Activated CD4-positive, alpha-beta T cell treated with anti-CD3 and anti-CD28 coated beads, Interleukin-2, Interleukin-4, amounts not matched to agents 100 ng/mL and 50 ng/mL, durations not matched to agents 16 hours and 8 hours (primary cell): ENCODE measurements at places on chromosomes 4 and X.

DNA sequence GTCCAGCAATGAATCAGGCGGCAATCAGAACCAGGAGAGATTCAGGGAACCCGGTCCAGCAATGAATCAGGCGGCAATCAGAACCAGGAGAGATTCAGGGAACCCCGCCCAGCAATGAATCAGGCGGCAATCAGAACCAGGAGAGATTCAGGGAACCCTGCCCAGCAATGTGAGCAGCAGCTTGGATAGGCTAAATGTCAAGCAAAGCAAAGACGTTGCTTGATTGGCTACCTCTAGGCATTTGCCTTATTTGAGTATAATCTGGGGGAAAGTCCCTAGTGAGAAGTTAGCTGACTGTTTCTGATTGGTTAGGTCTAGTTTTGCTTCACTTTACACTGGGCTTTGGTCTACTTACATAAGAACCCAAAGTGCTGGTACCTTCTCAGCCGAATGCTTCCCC lies 1212.2 kb upstream of the TENM3 start:
- no peak for DNase-seq

GRCh38 chr4:168734703-168735678 lies 238.1 kb downstream of the PALLD start:
- DNase-seq: no peak

DNA sequence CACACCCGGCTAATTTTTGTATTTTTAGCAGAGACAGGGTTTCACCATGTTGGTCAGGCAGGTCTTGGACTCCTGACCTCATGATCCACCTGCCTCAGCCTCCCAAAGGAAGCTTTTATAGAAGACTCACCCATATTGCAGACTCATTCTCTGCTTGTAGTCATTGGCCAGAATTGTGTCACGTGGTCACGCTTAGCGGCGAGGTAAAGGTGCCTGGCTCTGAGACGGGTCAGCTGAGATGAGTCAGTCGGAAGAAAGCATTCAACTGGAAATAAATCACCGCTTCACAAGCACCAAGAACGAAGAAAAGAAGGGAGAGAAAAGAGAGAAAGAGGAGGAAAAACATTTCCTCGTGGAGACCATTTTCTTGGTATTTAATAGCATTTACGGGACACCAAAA lies 218.8 kb upstream of the NOCT start:
- no peak for DNase-seq

DNA sequence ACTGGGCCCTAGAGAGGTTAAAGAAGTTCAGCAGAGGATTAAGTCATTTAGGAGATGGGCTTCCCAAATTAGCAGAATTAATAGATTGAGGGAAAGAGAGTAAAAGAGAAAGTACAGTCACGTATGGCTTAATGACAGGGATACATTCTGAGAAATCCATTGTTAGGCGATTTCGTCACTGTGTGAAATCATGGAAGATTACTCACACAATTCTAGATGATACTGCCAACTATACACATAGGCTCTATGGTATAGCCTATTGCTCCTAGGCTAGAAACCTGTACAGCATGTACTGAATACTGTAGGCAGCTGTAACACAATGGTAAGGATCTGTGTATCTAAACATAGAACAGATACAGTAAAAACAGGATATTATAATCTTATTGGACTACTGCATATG lies 180.6 kb downstream of the RNF150 start:
- no peak for DNase-seq

GRCh38 chr4:14249226-14249625 lies 621.7 kb upstream of the BOD1L1 start:
- no peak for DNase-seq

DNA sequence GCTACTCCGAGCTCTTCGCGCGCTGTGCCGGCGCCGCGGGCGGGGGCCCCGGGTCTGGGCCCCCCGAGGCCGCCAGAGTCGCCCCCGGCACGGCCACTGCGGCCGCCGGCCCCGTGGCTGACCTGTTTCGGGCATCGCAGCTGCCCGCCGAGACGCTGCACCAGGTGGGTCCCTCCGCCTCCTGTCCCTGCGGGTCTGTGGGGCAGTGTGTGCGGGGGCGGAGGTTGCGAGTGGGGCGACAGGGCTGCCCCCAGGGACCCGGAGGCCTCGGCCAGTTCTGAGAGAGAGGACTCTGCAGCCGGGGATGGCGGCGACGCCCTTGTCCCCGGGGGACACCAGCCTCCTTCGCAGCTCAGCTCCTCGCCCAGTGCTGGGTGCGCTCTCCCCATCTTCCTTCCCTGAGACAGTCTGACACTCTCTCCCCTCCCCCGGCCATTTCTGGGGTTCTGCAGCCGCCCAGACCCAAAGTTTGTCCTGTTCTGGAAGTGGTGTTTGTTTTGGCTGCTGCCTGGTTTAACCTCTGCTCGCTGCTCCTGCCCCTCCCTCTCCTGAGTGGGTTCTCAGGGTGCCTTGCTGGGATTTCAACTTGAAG lies 609 bp downstream of the REPS2 start:
- no peak for DNase-seq

GRCh38 chr4:74772106-74772505 lies 22.2 kb downstream of the BTC start:
- no peak for DNase-seq

DNA sequence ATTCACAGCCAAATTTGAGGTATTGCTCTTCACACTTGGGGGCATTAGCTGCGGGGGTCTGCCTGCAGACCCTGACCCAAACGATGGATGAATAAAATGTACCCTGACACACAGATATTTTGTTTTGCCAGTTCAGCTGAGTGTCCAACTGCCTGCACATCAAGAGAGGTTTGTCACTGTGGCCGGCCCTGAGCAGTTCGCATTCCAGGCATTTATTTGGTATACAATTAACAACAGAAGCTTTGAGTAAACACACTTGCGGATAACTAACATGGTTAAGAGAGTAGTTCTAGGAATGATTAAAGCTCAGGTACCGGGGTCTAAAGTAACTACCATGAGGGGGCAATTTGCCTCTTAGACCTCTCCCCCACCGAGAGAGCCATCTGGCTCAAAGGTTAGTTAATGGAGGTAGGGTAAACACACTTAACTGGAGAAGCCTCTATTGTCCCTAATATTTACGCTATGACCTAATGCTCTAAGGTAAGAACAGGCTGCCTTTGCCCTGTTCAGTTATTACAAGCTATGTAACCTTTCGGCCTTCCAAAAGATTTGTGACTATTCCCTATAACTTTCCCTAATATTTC lies 162.0 kb downstream of the SNCA start:
- DNase-seq: no peak

- no peak for DNase-seq
Observed at GRCh38 chrX:7500386-7500785, 342.6 kb upstream of the VCX start.

- DNase-seq: peak; percentile 65
Observed at GRCh38 chrX:19791562-19791961, 95.8 kb downstream of the SH3KBP1 start.

GRCh38 chr4:71081192-71081591 lies 87.7 kb downstream of the DCK start:
- DNase-seq: no peak

DNA sequence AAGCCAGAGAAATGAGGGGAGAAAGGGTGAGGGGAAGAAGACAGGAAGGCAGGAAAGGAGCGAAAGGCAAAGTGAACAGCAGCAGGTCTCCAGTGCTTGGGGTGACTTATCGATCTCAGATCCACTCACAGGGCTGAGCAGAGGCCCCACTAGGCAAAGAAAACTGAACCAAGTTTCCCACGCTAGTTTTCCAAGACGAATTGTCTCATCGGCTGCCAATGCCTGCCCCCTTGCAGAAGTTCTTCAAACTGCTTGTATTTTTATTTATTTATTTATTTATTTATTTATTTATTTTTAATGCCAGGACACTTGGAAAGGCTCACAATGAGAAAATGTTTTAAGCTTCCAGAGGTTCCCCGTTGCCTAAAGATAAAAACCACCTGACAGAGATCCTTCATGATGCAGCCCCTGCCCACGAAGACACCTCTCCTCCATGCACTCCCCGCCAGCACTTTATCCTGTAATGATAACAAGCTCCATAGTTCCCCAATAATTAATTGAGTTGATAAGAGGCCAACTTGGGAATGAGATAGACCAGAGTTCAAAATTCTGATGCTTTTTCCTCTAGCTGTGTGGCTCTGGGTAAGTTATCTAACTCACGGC lies 43.2 kb downstream of the QDPR start:
- DNase-seq: no peak

GRCh38 chr4:48261281-48261680 lies 8.4 kb downstream of the TEC start:
- no peak for DNase-seq

- no peak for DNase-seq
Observed at GRCh38 chrX:109274806-109275205, 207.1 kb downstream of the GUCY2F start.

GRCh38 chr4:74375824-74376426 lies 11.0 kb downstream of the EREG start:
- DNase-seq: no peak

DNA sequence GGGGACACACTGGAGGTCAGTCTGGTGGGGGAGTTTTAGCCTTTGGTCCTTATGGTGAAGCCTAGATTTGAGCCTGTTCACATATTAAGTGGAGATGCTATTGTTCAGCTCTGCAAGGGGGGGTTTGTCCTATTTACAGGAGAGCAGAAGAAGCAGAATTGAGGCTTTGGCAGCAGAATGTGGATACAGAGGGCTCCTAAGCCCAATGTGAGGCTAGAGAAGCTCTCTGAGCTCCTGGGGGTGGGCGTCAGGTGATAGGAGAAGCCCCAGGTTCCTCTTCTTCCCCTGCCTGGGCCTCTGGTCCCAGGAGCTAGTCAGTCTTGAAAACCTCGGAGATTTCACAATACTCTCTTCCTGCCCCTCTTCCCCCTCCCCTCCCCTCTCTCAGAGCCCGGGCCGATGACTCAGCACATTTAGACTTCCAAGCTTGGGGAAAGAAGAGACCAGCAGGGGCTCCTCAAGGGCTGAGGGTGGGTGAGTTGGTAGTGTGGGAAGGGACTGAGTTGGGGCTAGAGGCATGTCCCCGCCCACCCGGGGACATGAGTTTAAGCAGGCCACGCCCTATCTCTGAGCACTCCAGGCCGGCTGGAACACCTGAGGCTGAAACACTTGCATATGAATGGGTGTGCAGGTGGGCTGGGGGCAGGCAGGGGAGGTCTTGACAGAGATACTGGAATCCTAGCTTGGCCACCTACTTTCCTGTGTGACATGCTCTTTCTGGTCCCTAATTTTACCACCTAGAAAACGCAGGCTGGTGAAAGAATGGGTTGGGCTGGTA lies 3.4 kb downstream of the TFE3 start:
- peak; percentile 72 for DNase-seq

- no peak for DNase-seq
Observed at GRCh38 chr4:26692014-26692726, 108.3 kb downstream of the TBC1D19 start.

GRCh38 chr4:80619070-80619674 lies 283.6 kb downstream of the CFAP299 start:
- DNase-seq: no peak

- no peak for DNase-seq
Observed at GRCh38 chr4:154854362-154854761, 73.3 kb downstream of the RBM46 start.

GRCh38 chr4:174388461-174389145 lies 104.9 kb downstream of the CEP44 start:
- no peak for DNase-seq

GRCh38 chr4:100087743-100088142 lies 102.5 kb downstream of the DDIT4L start:
- no peak for DNase-seq

DNA sequence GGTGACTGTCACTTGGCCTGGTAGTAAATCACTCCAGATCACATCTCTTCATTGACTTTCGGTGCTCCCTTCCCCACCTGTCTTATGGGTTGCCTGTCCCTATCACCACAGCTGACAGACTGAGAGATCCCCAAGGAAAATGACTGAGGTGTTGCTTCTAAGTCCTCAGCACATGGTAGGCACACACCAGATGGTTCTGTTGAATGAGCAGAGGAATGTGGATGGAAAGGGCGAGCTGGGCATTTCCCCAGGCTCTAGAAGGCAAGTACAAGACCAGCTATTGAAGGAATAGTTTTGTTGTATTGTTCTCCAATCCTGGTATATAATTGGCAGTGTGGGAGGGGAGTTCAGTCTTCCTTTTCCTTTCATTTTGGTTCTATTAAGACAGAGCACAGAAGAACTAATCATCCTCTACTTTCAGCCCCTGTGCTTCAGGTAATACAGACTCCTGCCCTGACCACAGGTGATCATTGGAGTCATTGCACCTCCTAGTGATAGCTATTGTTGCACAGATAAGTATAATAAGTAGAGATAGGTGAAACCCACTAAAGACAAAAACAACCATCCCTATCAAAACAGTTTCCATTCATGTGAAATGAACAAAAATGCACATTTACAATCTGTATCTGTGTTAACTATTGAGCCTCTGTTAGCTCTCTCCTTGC lies 158.6 kb downstream of the TRAM1L1 start:
- DNase-seq: no peak

DNA sequence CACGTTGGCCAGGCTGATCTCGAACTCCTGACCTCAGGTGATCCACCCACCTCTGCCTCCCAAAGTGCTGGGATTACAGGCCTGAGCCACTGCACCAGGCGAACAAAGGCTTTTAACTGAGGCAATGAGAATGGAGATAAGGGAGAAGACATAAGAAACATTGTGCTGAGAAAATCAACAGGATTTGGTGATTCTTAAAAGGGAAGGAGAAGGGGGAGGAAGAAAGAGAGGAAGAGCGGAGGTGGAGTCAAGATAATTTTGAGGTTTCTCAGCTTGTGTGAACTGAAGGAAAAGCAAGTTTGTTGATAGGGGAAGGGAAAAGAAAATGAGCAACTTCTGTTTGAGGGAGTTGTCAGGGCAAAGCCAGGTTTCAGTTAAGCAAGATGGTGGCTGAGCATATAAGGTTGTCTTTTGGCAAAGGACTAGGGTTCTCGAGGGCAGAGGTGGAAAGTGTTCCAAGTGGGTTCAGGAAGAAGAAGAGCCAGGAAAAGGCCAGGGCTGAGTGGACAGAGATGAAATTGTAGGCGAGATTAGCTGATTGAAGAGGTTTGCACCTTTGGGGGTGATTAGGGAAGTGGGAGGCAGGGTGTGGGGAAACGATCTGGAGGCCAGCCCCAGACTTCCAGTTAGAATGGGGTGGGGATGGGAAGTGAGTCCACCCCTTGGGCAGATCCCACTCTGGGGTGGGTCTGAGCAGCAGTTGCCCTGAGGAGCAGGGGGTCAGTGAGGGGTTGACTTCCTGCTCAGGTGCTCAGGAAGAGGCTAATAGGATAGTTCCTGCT lies 7.8 kb downstream of the DOCK11 start:
- no peak for DNase-seq

GRCh38 chrX:56219700-56220099 lies 12.5 kb upstream of the KLF8 start:
- peak; percentile 6 for DNase-seq

DNA sequence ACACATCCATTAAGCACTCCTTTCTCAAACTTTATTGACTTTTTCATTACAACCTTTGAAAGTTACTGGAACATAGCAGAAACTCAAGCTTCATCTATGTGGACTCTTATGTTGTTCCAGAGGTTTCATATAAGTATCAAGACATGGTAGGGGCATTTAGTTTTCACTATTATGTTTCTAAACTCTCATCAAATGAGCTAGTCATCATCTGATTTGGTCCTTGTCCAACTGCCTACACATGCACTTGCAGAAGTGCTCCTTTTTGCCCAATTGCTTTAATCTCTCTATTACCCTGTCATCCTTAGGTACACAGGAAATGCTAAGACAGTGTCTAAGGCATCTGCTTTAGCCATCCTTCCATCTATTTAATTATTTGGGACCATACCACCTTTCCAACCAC lies 42.2 kb upstream of the EPGN start:
- no peak for DNase-seq

GRCh38 chr4:26239801-26240200 lies 81.0 kb upstream of the RBPJ start:
- no peak for DNase-seq
